ENCODE measurements at places on chromosomes 11 and 22. TPM values are rescaled to one million over a fixed set of nuclear protein-coding genes. Genes with fewer than 3 reads are reported as not detected.

- no peak for DNase-seq
- no peak overlapping the region for H3K4me3 ChIP-seq
- H3K27ac ChIP-seq, result peak overlapping the region; percentile 81
- H3K36me3 ChIP-seq, result no peaks in the 10 kb centered on the region
- no peaks in the 10 kb centered on the region for H3K27me3 ChIP-seq
Observed at GRCh38 chr11:24588081-24588480, 91.2 kb downstream of the LUZP2 start.

GRCh38 chr11:104361975-104362374, 198.0 kb upstream of the PDGFD start:
- H3K36me3 ChIP-seq, result no peaks in the 10 kb centered on the region
- no peak for DNase-seq
- no peaks in the 10 kb centered on the region for H3K4me1 ChIP-seq
- peaks cover 5% of the 10 kb centered on the region for H3K27me3 ChIP-seq

- DNase-seq, result peak; percentile 52
- no peak overlapping the region for H3K4me3 ChIP-seq
- H3K4me1 ChIP-seq, result peaks cover 28% of the 10 kb centered on the region
Observed at GRCh38 chr11:44788536-44789261, 61.9 kb downstream of the TSPAN18 start.

DNA sequence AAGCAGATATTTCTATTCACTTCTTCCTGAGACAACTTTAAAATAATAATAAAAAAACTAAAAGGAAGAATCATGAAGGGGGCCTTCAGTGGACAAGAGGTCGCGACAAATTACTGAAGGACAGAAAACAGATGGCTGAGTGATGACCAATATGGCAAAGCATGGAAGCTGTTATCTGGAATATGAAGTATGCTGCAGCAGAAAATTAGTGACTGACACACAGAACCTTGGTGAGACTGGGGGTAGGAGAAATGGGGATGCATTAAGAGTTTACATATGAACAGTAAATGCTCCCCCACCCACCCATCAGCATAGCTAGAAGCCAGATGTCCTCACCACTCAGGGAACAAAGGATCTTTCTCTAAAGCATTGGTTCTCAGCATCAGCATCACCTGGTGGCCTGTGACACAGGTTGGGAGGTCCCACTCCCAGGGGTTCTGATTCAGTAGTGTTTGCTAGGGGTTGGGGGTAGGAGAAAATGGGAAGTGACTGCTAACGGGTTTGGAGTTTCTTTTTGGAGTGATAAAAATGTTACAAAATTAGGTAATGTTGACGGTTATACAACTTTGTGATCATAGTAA, 59.7 kb downstream of the NARS2 start:
- H3K4me3 ChIP-seq, result no peak overlapping the region
- no peak overlapping the region for H3K27ac ChIP-seq
- H3K36me3 ChIP-seq, result peaks cover 5% of the 10 kb centered on the region
- H3K27me3 ChIP-seq, result no peaks in the 10 kb centered on the region

DNA sequence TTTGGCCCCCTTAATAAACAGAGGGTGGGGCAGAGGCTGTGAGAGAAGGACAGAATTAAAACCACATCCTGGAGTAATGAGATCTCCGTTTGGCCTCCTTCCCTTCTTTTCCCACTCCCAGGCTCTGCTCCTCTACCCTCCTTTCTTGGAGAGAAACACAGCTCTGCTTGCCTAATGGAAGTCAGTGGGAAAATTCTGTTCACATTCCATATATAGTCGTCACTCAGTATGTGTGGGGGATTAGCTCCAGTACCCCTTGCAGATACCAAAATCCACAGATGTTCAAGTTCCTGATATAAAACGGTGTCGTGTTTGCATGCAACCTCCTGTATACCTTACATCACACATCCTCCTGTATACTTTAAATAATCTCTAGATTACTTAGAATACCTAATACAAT, 37.6 kb upstream of the THY1 start:
- H3K27ac ChIP-seq, result peak overlapping the region; percentile 93
- H3K4me3 ChIP-seq, result no peak overlapping the region
- no peak for DNase-seq
- peaks cover 1% of the 10 kb centered on the region for H3K27me3 ChIP-seq
- H3K36me3 ChIP-seq, result peaks cover 10% of the 10 kb centered on the region

DNA sequence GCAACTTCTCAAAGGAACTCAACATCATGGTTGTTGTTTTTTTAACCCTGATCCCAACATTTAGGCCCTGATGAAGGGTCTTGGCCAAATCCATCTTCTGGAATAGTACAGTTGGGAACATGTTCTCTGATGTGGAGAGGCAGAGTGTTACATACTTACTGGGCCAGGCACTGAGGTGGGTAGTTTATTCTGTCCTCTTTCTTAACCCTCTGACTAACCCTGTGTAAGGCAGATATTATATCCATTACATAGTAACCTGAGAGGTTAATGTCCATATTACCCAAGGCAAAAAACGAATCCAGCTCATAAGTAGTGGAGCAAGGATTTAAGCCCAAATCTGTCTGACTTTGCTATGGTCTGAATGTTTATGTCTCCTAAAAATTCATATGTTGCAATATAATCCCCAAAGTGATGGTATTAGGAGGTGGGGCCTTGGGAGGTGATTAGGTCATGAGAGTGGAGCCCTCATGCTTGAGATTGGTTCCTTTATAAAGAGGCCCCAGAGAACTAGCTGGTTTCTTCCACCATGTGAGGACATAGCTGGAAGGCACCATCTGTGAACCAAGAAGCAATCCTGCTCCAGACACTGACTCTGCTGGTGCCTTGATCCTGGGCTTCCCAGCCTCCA, 16.3 kb downstream of the PPFIBP2 start:
- H3K4me1 ChIP-seq, result no peaks in the 10 kb centered on the region
- peaks cover 2% of the 10 kb centered on the region for H3K27me3 ChIP-seq
- H3K36me3 ChIP-seq, result no peaks in the 10 kb centered on the region
- DNase-seq, result no peak

DNA sequence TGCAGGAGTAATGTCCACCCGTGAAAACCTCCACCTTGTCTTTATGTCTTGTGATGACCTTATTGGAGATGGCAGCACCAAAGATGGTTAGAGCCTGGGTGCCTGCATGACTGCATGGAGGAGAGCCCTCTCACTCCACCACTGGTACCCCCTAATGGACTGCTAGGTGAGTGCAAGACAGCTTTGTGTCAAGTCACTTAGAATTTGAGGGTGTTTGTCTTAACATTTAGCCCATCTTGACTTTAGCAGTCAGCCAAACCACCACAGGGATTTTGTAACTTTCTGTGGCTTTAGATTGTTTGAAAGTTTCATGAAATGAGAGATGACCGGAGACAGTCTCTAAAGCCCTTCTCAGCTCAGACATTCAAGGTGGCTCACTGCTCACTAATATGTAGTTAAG, 232.9 kb upstream of the NCAM1 start:
- DNase-seq, result no peak
- H3K36me3 ChIP-seq, result no peaks in the 10 kb centered on the region
- H3K27me3 ChIP-seq, result peaks cover 22% of the 10 kb centered on the region
- H3K27ac ChIP-seq, result no peak overlapping the region
- no peaks in the 10 kb centered on the region for H3K4me1 ChIP-seq

GRCh38 chr22:39825661-39826102, 67.9 kb downstream of the ENTHD1 start:
- no peak for DNase-seq
- peaks cover 3% of the 10 kb centered on the region for H3K27me3 ChIP-seq
- no peaks in the 10 kb centered on the region for H3K36me3 ChIP-seq
- no peak overlapping the region for H3K27ac ChIP-seq

TENM4 gene
- total RNA-seq, result 3.8 TPM

ENTHD1 gene
- total RNA-seq, result not detected

POTEH gene
- total RNA-seq, result not detected

EFEMP2 gene
- 290 TPM for total RNA-seq

GLYAT gene
- total RNA-seq, result not detected

C11orf91 gene
- total RNA-seq, result not detected
